ENCODE measurements at places on chromosomes 5 and 9.

DNA sequence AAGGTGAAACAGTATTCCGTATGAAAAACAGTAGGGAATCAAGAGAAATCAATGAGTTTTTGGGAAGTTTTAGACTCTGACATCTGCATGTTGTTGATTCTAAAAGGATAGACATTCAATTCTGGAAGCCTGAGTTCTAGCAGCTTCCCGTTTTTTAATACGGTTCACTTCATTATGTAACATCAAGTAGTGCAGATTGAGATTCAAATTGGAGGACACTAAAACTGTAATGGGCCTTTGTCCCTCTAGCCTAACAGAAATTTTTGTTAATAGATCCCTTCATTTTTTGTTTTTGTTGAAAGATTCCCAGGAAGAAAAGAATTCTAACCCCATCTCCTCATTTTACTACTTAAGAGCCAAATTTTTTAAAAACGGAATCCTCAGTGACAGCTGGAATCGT lies 384.6 kb downstream of the SH3GL2 start:
- DNase-seq = no peak

DNA sequence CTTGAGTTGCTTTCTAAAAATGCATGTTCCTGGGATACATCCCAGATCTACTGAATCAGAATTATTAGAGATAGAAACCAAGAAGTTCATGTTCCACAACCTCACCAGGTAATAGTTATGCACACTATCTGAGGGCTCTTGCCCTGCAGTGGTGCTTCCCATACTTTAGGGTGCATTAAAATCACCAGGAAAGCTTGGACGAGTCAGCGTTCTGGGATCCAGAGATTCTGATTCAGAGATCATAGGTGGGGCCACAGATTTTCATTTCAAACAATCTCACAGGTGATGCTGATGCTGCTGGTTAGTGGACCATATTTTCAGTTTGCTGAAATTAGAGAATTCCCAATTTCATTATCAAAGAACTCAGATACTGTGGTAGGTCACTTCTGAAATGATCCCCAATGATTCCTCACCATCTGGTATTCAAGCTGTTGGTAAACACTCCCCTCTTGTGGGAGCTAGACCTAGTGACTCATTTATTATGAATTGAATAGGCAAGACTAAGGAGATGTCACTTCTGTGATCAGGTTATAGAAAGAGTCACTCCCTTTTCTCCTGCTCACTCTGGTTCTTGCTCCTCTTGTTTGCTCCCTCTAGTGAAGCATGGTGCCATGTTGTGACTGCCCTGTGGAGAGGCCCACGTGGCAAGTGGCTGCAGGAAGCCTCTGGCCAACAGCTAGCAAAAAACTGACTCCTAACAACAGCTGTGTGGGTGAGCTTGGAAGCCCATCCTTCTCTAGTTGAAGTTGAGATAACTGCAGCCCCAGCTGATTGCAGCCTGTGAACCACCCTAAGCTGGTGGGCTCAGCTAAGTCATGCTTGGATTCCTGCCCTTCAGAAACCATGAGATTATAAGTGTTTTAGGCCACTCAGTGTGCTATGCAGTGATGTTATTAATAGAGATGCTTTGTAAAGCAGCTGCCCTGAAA lies 59.8 kb downstream of the SH3TC2 start:
- no peak for DNase-seq

DNA sequence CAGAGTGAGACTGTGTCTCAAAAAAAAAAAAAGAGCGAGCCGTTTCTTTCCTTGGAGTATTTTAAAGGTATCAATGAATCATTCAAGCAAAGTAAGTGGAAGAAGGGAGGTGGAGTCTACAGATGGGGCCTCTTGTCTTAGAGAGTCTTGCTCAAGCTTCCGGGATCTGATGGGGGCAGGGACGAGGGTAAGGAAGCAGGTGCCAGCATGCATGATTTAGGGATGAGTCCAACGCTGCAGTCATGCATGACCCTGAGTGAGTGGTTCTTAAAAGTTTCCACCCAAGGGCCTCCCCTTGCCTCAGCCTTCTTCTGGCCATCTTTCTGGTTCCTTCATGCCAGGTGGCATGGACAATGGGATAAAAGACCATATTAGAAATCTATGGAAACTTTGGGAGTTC lies 79.6 kb downstream of the MYO10 start:
- DNase-seq = no peak

DNA sequence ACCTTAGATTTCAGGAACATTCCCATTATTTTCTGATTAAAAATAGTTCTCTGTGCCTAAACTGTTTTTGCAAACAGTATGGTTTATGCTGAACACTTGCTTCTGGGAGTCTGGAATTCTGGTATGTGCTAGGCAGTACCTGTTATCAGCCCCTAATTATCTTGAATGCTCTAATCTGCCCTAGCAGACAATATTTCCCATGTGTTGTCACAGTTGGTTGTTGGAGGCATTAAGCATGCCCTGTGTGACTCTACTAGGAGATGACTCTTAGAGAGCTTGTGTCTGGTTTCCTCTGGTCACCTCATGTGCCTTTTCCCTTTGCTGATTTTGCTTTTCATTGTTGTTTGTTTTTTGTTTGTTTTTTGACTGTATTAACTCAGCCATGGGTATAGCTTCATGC lies 36.6 kb downstream of the UHRF2 start:
- no peak for DNase-seq

- DNase-seq = no peak
Measured at GRCh38 chr5:32304622-32305021, 8.1 kb downstream of the MTMR12 start.

GRCh38 chr5:154523104-154523503 lies 45.1 kb upstream of the HAND1 start:
- no peak for DNase-seq

DNA sequence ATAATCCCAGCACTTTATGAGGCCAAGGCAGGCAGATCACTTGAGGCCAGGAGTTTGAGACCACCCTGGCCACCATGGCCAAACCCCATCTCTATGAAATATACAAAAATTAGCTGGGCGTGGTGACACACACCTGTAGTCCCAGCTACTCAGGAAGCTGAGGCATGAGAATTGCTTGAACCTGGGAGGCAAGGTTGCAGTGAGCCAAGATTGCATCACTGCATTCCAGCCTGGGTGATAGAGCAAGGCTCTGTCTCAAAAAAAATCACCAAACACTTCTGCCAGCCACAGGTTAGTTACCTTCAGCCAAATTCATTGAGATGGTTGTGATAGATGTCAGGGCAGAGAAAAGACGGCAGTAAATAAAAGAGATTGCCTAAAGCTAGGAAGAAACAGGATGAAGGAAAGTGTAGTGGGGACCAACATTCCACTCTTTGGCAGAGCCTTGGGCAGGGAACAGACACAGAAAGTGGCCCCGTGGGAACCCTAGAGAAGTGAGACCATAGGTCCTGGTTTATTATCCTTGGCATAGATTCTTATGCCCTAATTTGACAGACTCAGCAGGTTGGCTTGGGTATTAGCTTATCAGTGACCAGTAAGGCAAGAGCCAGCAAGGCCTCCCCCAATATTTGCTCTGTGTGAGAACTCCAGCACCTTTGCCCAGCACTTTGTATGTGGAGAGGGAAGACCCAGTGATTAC lies 5.5 kb upstream of the CEP120 start:
- no peak for DNase-seq

- no peak for DNase-seq
Measured at GRCh38 chr9:2163231-2163885, 148.2 kb downstream of the SMARCA2 start.
